ENCODE measurements at places on chromosomes 6 and 20. TPM values are rescaled to one million over a fixed set of nuclear protein-coding genes. Genes with fewer than 3 reads are reported as not detected.

Gene SLC22A1
- total RNA-seq: not detected

Gene ZNFX1
- 36.6 TPM for total RNA-seq

- DNase-seq: no peak
These were observed 10.7 kb downstream of the PKIB start for GRCh38 chr6:122620902-122621301.

- peak; percentile 86 for DNase-seq
These were observed 76.8 kb upstream of the DUSP22 start for GRCh38 chr6:215335-216034.

GRCh38 chr6:82076916-82077315 is 170.6 kb downstream of the IBTK start:
- no peak for DNase-seq

DNA sequence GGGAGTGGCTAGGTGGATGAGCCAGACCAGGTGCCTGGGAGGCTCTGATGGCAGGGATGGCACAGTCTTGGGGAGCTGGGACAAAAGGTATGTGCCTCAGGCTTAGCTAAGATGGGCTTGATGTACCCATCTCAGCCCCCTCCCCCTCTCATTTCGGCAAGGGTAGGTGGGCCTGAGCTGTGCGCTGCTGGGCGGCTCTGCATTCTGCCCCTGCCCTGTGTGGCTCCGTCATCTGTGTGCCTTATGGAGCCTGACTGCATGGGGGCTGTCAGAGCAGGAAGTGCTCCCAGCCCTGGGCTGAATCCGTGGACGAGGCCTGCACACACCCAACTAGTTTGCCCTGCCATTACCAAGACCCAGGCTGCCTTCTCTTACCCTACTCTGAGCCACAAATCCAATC is 54.7 kb downstream of the PYGB start:
- DNase-seq: no peak
